ENCODE measurements at places on chromosomes 4 and X. TPM values are rescaled to one million over a fixed set of nuclear protein-coding genes. Genes with fewer than 3 reads are reported as not detected.

CCDC110 gene
- 1.5 TPM for total RNA-seq

UGT8 gene
- not detected for total RNA-seq

NXF2 gene
- total RNA-seq = not detected

MAGEB17 gene
- not detected for total RNA-seq

GRCh38 chr4:159384017-159384416 lies 281.1 kb downstream of the RAPGEF2 start:
- H3K4me3 ChIP-seq = no peak overlapping the region
- no peaks in the 10 kb centered on the region for H3K27me3 ChIP-seq
- H3K4me1 ChIP-seq = no peaks in the 10 kb centered on the region
- DNase-seq = no peak

DNA sequence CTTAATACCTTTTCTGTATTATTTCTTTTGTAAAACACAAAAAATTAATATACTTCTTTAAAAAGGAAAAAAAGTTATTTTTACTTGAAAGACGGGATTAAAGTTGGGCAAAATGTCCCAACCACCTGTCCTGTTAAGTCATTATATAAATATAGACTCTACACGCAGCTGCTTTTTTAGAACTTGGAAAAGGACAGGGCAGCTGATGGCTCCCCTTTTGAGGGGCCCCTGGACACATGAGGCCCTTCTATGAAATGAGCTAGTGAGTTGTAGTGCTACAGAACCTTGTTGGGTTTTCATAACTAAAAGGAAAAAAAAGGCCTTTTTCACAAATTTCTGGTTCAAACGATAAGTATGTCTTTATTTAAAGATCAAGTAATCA lies 600 bp upstream of the BEX2 start:
- no peak for DNase-seq
- H3K4me3 ChIP-seq = no peak overlapping the region
- H3K27me3 ChIP-seq = no peaks in the 10 kb centered on the region
- H3K36me3 ChIP-seq = no peaks in the 10 kb centered on the region
- H3K27ac ChIP-seq = no peak overlapping the region
- H3K4me1 ChIP-seq = peaks cover 4% of the 10 kb centered on the region
